ENCODE measurements at places on chromosomes 7 and 10.

- DNase-seq: no peak
Measured at GRCh38 chr10:70087616-70088307, 35.1 kb downstream of the MACROH2A2 start.

GRCh38 chr10:47137311-47137851 is 162.6 kb upstream of the GDF10 start:
- DNase-seq: no peak

- DNase-seq: no peak
Measured at GRCh38 chr7:116691664-116692063, 19.7 kb downstream of the MET start.

GRCh38 chr7:29883462-29884398 is 77.4 kb downstream of the WIPF3 start:
- DNase-seq: no peak

All from left renal pelvis (tissue), 4 donors.